ENCODE measurements at places on chromosomes 16 and 17.

- no peak overlapping the region for H3K27ac ChIP-seq
- no peak for DNase-seq
Measured at GRCh38 chr16:77618951-77619350, 103.4 kb upstream of the NUDT7 start.

- no peaks in the 10 kb centered on the region for H3K27me3 ChIP-seq
- no peaks in the 10 kb centered on the region for H3K36me3 ChIP-seq
- H3K4me3 ChIP-seq = no peak overlapping the region
Measured at GRCh38 chr17:11109106-11109505, 131.9 kb upstream of the SHISA6 start.

DNA sequence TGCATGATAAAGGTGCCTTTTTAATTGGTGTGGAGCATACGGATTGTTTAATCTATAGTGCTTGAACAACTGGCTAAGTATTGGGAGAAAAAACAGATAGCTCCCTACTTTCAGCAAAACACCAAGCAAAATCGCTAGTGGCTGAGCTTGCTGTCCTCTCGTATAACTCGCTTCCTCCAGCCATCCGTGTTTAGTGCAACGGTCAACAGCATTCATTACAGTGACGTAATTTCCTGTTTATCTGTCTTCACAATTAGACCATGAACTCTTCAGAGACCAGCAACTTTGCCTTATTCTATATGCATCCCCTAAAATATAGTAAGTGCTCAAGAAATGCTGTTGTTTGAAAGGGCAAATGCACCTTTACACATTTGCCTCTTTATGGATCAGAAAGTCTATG, 511.9 kb downstream of the HAPSTR1 start:
- no peak for DNase-seq
- H3K4me1 ChIP-seq = no peaks in the 10 kb centered on the region
- H3K4me3 ChIP-seq = no peak overlapping the region
- H3K36me3 ChIP-seq = no peaks in the 10 kb centered on the region

- no peak for DNase-seq
- H3K4me3 ChIP-seq = no peak overlapping the region
- H3K4me1 ChIP-seq = no peaks in the 10 kb centered on the region
- no peaks in the 10 kb centered on the region for H3K36me3 ChIP-seq
Measured at GRCh38 chr17:65447823-65448222, 113.6 kb downstream of the AXIN2 start.

GRCh38 chr16:12126091-12126806, 149.7 kb downstream of the SNX29 start:
- no peak for DNase-seq
- H3K27me3 ChIP-seq = no peaks in the 10 kb centered on the region
- no peaks in the 10 kb centered on the region for H3K4me1 ChIP-seq
- H3K36me3 ChIP-seq = peaks cover 12% of the 10 kb centered on the region

GRCh38 chr17:20999841-21000532, 42.8 kb downstream of the USP22 start:
- no peaks in the 10 kb centered on the region for H3K4me1 ChIP-seq
- no peak overlapping the region for H3K4me3 ChIP-seq
- peak overlapping the region; percentile 53 for H3K27ac ChIP-seq
- DNase-seq = no peak
- no peaks in the 10 kb centered on the region for H3K27me3 ChIP-seq

All from tibial artery (tissue), 4 donors.